Activated T-cell treated with anti-CD3 and anti-CD28 coated beads for 1 hour (primary cell): ENCODE measurements at places on chromosomes 3 and 15.

DNA sequence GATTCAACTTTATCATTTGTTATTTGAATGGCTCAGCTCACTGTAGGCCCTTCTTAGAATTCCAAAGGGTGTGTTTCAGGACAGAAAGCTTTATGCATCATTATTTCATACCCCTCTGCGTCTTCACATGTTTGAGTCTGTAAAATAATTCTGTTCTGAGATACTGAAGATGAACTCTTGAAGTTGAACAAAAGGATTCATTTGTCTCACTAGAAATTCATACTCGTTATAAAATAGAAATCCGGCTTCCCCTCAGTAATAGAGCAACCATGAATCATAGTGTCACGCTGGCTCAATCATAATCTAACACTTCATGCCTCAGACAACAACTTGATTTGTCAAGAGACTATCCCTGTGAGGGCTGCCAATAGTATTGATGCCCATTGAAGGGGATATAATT, 1015.4 kb upstream of the SEMA6D start:
- no peak for DNase-seq

- no peak for DNase-seq
Measured at GRCh38 chr3:188183452-188183851, 29.5 kb downstream of the LPP start.

DNA sequence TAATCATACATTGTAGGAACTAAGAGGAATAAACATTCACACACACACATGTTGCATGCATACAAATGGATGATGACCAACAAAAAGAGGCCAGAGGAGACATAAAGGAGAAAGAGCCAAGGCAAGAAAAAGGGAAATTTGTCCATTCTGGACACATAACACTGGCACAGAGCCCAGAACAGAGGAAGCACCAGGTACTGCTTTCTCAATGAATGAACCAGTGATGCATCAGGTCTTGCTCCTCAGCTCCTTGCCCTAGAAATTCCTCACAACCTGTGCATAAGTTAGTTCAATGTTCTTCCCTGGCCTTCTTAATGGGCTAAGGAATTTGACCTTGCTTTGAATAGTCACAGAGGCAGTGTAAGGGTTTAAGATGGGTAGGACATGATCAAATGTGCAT, 270.3 kb downstream of the ERC2 start:
- DNase-seq = no peak

DNA sequence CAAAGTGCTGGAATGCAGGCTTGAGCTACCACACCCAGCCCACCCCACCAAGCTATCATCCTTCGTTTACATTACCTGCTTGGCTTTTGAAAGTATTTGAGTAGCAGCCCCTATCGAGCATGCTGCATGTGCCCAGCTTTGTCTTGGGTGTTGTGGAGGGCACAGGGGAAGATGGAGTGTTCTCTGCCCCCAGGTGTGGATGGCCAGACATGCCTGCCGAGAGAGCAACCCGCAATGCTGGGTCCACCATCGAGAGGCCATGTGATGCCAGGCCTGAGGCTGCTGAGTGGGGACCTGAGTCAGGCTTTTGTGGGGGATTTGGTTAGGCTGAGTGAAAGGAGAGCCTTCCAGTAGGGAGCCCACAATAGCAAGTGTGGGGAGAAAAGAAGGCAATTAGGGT, 25.9 kb downstream of the FOXL2NB start:
- no peak for DNase-seq

- no peak for DNase-seq
Measured at GRCh38 chr3:132800958-132801357, 78.7 kb upstream of the NPHP3 start.

DNA sequence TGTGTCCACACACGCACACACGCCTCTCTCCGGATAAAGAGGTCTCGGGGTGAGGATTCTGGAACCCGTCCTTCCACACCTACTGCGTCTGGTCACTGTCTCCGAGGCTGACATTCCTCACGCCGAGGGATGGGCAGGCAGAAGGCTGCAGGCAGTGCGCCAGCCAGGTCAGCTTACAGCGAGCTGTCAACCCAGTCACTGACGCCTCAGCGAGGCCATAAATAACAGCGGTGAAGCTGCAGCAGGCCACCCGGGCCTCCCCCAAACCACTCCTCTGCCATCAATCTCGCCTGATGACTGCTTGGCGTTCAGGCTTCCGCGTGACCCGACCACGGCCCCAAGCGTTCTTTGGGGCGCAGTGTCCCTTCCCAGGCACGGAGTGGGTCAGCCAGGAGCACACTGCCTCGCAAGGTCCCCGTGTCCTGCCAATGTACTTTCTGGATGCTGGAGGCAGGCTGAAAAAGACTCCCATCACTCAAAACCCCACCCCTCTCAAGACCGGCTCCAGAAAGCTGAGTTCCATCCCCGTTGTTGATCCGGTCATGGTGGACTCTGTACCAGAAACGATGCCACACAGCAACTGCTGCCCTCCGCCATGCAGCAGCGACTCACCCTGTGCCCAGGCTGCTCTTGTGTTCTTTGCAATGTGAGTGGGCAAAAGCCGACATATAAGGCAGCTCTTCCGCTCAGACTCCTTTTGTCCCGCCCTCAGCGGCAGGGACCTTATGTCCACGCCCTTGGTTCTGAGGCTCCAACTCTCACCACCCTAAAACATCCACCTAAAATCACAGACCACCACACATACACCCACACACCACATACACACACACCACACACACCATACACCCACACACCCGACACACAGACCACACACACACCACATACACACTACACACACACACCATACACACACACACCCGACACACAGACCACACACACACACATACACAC, 27.1 kb downstream of the CPN2 start:
- DNase-seq = no peak

DNA sequence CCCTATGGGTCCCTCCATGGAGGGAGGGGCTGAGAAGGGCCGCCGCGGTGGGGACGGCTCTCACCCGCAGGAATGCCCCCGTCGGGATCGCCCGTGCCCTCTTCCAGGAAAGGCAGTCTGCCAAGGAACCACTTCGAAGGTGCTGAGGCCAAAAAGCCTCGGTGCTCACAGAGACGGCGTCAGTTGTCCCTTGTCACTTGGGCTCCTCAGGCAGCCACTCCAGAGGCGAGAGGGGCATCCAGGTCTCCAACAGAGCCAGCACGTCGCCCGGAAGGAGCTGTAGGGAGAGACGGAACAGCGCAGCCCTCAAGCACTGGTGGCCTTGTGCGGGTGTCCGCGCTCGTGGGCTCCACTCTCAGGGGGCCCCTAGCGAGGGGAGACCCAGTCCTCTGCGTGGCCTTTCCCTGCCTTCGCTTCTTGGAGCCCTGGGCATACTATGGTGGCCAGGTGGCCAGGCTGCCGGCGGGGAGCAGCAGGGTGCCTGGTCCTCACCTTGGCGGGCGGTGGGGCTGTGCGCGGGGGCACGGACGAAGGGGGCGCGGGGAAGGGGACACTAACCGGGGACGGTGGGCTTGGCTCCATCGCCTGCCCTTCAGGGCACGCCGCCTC, 994 bp downstream of the MESP1 start:
- DNase-seq = no peak

DNA sequence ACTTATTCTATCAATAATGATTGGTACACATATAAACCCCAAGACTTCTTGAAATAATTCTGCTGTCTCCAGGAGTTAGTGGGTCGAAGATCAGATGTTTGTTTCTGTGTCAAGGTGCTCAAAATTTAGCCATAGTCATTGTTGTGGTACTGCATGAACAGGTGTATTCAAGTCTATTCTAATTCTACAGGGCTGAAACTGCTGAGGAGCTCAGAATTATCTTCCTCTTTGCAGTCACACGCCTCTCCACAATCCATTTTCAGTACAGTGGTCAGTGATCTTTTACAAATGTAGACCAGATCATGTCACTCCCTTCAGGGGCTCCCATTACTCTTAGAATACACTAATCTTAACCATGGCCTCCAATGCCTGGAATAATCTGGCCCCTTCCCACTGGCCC, 527.5 kb downstream of the NTRK3 start:
- no peak for DNase-seq

DNA sequence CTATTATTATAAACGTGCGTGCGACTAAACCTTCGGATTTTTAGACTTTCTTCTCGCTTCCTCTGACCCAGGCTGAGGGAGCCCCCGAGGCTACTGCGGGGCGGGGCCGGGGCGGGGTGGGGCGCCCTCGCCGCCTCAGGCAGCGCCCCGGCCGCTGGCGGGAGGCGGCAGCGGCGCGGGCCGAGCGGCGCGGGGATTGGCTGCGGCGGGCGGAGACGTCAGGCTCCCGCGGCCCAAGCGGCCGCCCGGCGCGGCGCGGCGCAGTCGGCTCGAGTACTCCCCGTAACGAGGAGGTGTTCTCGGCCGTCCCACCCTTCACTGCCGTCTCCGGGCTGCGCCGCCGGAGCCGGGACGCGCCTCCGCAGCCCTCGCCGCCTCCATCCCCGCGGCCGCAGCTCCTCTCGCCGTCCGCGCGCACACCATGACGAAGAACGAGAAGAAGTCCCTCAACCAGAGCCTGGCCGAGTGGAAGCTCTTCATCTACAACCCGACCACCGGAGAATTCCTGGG, at the start of gene ATP1B3:
TSS of gene ATP1B3 (plus strand) at position 263 of the 510 bp plus-strand sequence. CDS start at position 422, 159 bp downstream.
- DNase-seq = peak; percentile 74

- no peak for DNase-seq
Measured at GRCh38 chr3:48630833-48631232, 4.4 kb downstream of the SLC26A6 start.

DNA sequence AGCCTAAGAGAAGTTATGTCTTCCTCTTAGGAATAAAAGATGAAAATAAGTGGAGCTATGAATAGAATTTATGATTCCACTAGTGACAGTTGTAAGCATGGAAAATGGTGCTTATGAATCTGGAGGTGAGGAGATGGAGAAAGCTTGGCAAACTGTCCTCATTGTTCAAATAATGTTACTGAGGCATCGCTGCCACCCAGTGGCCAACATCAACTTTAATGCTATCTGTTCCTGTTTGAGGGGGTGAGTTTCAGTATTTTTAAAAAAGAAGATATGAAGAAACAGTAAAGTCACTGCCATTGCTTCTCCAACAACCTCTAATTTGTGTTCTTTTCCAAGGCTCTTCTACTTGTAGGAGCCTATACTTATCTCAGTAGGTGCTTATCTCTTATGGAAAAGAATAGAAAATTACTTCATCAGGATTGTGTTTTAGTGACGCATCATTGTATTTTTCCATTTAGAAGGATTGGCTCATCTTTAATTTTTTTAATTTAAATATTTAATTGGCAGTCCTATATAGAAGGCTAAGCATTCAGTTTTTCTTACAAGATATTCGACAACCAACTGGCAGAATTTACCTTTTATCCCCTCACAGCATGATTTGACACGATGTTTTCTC, 260.4 kb upstream of the P2RY1 start:
- DNase-seq = peak; percentile 15

DNA sequence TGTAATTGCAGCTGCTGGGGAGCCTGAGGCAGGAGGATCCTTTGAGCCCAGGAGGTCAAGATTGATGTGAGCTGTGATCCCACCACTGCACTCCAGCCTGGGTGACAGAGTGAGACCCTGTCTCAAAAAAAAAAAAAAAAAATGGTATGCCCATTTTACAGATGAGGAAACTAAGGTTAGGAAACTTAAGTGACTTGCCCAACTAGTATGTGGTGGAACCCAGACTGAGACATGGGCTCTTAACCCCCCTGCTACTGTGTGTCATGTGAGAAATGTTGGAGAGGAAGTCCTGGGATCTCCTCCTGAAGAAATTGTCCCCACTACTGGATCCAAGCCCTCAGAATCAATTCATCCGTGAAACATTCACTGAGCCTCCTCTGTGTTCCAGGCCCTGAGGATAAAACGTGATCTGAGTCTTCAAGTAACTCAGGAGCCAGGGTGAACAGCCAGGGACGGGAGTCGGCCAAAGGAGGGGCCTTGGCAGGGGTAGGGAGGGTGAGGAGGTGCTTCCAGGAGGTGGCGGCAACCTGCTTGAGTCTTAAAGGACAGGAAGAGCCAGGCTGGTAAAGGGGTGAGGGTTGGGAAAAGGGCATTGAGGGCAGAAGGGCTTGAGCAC, 19.6 kb upstream of the RNU6-1 start:
- DNase-seq = no peak

DNA sequence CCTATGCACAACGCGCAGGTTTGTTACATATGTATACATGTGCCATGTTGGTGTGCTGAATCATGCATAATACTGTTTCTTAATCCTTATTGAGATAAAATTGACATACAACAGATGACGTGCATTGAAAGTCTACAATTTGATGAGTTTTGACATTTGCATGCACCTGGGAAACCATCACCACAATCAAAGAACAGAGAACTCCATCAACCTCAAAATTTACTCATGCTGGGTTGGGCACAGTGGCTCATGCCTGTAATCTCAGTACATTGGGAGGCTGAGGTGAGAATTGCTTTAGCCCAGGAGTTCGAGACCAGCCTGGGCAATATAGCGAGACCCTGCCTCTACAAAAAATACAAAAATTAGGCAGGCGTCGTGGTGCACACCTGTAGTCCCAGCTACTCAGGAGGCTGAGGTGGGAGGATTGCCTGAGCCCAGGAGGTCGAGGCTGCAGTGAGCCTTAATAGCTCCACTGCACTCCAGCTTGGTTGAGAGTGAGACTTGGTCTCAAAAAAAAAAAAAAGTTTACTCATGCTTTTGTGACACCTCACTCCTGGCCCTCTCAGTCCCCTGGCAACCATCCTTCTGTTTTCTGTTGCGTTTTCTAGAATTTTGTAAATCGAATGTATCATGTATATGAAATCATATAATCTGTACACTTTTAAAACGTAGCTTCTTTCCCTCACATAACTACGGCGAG, 56.6 kb downstream of the BHLHE40 start:
- no peak for DNase-seq

DNA sequence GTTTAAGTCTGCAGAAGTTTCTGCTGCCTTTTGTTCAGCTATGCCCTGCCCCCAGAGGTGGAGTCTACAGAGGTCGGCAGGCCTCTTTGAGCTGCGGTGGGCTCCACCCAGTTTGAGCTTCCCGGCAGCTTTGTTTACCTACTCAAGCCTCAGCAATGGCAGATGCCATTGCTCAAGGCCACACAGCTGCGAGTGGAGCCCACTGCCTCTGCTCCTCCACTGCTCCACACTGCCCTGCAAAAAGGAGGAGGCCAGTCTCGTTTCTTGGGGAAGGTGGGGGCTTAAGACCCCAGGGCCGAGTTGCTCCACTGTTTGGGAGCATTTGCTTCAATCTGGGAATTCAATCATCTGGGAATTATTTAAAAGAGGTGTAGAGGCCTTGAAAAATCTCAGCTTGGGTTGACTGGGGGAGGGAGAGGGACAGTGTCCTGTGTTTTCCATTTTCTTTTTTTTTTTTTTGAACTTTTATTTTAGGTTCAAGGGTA, 144.6 kb upstream of the MEF2A start:
- DNase-seq = peak; percentile 35

GRCh38 chr3:39143051-39143885, 10.1 kb downstream of the CSRNP1 start:
- DNase-seq = no peak

GRCh38 chr15:22226034-22226790, 145.9 kb downstream of the OR4M2 start:
- DNase-seq = no peak

DNA sequence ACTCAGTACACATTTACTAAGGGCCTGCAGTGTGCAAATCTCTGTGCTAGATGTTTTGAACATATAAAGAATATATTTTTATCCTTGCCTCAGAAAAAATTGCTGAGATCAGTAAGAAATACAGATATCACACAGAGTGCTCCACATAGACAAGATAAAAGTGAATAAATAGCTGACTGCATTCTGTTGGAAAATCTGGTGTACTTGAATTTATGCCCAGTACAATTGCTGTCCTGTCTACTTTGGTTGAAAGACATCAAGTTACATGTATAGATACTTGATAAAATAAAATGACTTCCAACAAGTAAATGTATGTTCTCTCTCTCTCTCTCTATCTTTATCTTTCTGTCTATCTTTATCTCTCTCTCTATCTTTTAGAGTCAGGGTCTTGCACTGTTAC, 381.2 kb upstream of the CBLB start:
- DNase-seq = no peak

- no peak for DNase-seq
Measured at GRCh38 chr15:39786447-39787056, 3.9 kb upstream of the FSIP1 start.

GRCh38 chr3:156688632-156689452, 14.5 kb downstream of the TIPARP start:
- no peak for DNase-seq
